Eye (tissue), 1 donor: ENCODE measurements at places on chromosomes 6 and 20.

GRCh38 chr6:99017150-99017549 lies 69.4 kb upstream of the FBXL4 start:
- DNase-seq = no peak

DNA sequence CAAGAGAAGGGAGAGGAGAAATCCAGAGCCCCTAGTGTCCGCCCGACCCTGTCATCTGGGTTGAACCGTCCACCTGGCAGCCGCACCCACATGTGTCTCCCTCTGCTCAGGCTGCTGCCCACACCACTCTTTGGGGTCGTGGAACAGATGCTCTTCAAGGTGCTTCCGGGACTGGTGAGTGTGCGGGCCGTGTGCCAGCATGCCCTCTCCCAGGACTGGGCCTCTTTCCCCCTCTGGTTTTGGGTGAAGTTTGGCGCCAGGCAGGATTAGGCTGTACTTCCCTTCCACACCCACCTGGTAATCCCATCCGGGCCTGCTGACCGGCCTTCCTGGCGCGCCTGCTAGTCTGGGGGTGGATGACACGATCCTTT lies 7.9 kb downstream of the BPIFB3 start:
- DNase-seq = no peak

DNA sequence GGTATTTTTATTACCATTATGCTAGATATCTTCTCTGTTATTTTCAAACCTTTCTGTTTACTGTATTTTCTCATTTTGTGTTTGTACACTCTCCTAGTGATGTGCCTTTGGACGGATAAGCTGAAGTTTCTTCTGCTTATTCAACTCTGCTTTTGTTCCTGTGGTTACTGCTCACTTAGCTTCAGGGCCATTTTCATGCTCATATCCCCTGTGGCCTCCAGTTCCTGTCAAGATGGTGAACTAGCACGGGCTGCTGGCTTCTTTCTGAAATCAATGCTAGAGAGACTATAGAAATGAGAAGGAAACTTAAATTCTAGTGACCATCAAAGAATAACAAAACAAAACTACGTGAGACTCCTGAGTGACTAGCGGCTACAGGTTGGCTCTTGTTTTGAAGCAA lies 6.8 kb upstream of the CST8 start:
- DNase-seq = peak; percentile 38

DNA sequence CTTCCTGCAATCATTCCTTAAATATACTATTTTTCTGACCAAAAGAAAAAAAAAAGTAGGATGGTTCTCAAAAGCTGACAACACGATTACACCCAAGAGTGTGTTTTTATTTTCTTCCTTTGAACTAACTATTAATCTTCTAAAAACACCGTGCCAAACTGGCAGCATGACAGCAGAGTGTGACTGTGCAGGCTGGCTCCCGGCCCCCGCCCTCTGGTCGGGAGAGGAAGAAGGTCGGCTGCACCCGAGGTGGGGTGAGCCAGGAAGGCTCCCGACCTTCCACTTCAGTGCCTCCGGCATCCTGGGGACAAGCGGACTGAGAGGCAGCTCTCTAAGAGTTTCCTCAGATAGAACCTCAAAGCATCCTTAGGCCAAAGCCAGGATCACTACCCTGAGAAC lies 29.2 kb downstream of the SLC22A23 start:
- no peak for DNase-seq

DNA sequence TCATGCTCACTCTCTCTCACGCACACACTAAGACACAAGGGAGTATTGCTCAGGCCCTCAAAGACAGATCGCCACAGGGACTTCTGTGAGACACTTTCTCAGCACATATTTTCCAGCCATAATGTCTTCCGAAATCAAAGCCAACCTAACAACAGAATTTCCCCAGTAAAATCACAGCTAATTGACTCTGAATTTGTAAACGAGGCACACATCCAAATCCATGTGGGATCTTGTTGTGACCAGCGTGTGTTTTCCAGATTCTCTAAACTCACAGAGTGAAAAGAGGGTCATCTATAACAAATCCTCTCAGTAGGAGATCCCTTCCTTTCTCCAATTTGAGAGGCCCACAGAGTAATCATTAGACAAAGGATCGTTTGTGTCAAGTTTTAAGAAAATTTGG lies 280.4 kb downstream of the PACRG start:
- DNase-seq = peak; percentile 9

DNA sequence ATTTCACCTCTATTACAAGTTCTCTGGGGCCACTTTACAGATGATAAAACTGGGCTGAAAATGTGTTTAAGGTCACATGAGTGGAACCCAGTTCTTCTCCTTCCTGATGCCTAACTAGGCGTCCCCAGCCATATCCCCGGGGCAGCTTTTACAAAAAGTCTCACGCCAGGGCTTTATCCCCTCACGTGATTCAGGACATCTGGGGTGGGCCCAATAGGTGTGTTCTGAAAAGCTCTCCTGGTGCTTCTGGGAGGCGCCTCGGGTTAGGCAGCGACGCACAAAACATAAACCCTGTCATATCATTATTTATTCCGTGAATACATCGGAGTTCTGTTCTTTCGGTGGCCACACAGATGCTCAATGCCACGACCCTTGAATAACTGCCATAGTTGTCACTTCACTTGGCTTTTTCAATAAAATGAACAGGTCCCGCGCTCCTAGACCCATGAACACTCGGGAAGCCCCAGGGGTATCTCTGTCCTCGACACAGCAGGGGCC lies 32.1 kb downstream of the SF3B5 start:
- no peak for DNase-seq
